ENCODE measurements at places on chromosomes 5 and 9.

DNA sequence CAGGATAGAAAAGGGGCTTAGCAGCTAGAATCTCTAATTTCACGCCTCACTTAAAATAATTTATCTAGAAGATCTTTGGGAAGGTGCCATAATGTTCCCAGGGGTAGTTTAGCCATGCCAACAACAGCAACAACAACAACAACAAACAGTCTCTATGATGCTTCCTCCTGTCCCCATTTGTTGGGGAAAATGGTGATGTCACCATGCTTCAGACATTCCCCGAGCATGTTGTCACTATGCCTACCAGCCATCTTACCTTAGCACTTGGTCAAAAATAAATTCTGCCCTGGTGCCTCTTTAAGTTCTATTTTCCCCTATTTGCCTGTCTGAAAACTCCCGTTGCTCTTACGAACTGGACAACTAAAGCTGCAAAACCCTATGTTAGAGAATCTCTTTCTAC is 76.6 kb downstream of the KCNN2 start:
- DNase-seq = no peak

- no peak for DNase-seq
Measured at GRCh38 chr5:137071526-137071925, 427.6 kb downstream of the SPOCK1 start.

- DNase-seq = no peak
Measured at GRCh38 chr5:17196697-17197096, 20.7 kb upstream of the BASP1 start.

DNA sequence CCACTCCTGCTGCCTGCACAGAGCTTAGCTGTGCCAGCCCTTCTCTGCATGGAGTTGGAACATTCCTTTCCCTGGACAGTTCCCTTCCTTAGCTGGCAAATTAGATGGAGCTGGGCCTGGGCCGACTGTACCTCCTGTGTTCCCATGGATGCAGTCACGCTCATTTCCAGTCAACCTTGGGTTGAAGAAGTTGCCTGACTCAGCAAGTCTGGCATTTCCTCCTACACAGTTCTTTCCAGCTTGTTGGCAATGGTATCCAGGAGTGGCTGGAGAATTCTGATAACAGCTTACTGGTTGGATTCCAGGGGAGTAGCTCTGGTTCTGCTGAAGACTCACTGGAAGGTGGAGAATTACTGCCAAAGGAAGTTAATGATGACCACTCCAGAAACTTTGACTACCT is 9.2 kb upstream of the TAF1L start:
- DNase-seq = no peak

DNA sequence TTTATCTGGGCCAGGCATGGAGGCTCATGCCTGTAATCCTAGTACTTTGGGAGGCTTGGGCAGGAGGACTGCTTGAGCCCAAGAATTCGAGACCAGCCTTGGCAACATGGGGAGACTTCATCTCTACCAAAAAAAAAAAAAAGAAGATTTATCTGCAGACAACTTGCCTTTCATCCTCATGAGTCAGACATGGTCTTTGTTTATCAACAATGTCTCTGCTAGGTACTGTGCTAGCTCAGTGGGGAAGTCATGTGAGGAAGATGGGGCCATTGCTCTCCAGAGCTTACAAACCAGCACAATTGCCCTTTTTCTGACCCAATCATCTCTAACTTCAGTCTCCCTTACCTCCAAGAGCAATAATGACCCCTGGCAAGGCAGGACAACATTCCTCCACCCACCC is 1.6 kb downstream of the URM1 start:
- DNase-seq = no peak

GRCh38 chr5:132751444-132751843 is 4.2 kb downstream of the CCNI2 start:
- peak; percentile 28 for DNase-seq

- DNase-seq = no peak
Measured at GRCh38 chr5:89968958-89969381, 440.6 kb downstream of the CETN3 start.

- DNase-seq = no peak
Measured at GRCh38 chr9:123127512-123128075, 94.1 kb downstream of the GPR21 start.

GRCh38 chr5:179264783-179265513 is 80.3 kb downstream of the ADAMTS2 start:
- DNase-seq = no peak

- no peak for DNase-seq
Measured at GRCh38 chr9:82552784-82553183, 510.2 kb downstream of the RASEF start.

DNA sequence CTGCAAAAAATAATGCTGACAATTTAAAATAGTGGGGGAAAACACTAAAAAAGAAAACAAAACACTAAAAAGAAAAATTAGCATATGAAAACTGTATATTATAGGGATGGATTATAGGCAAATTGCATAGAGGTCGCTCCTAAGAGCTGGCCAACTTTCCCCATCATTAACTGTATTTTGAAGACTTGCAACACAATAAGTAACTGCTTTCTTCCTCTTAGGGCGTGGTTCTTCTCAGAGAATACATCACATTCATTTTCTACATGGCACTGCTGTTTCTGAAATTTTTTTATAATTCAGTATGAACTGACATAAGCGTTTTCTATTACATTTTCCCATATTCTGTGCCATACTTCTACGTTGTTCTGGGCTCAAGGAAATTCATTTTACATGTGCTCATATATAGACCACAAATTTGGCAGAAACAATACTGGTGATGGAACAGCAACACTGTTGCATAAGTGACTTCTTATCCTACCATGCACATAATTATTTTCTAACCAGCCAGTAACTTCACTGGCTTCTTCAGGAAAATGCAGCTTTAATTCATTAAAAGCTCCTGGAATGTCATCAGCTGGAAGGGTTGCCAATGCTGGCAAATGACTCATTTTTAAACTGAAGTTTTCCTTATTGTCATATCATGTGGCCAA is 171.2 kb upstream of the DMAC1 start:
- DNase-seq = no peak

DNA sequence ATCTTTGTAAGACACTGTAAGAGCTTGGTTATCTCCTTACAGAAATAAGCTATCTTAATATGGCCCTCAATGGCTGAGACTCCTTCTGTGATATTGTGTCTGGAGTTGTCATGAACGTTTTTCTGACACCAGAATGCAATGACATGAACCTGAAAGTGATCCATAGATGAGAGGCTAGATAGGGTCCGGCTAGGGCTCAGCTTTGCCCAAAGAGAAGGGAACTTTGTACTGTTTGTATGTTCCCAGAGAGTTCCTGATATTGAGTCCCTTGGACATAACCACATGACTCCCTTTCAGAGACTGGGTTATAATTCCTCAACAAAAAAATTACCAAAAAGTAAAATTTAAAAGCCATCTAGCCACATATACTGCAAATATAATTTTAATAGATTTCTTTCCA is 575.8 kb upstream of the CLINT1 start:
- DNase-seq = no peak

- peak; percentile 87 for DNase-seq
Measured at GRCh38 chr5:140351609-140352334, 5.4 kb upstream of the HBEGF start.

DNA sequence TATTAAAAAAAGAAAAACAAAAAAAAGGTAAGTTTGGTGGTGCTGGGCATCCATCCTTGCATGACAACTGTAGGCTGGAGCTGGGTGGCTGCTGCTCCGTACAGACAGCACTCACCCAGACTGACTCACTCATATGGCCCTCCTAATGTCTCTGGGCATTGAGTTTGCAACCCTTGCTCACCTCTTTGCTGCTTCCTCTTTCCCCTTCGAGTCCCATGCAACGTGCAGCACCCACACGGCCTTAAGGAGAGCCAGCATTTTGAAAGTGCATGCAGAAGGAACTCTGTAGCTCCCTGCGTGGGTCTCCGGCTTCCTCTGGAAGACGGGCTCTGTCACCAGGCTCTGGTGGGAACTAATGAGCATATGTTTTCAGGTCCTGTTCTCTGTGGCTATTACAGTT is 60.5 kb upstream of the ENTREP1 start:
- DNase-seq = no peak

DNA sequence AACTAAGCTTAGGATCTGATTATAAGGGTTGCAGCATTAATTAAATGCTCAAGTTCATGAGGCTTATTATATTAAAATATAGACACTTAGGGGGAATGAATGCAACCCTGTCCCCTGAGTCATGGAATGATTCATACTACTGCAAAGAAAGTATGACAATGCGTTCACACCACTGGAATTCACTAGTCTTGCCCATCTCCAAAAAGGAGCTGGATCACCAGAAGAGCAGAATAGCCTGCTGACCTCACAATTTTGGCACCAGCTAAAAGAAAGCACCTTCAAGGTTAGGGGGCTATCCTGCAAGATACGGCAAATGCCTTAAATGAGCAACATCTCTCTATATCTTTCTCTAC is 32.0 kb upstream of the TMED7 start:
- no peak for DNase-seq

DNA sequence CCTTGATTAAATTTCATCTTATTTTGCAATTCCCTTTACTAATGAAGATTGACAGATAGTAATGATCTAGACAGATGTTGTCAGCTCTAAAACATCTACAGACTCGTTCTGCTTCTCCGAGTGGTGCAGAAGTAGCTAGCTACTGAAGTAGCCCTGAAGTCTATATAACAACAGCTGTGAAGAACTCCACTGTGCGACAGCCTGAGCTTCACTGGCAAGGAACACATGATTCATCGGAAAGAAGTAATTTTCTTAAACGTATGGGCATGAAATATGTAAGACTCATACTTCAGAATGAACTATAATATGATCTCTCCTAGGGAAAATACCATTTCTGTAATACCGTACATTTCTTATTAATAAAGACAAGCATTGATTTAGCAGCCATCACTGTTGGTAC is 96.2 kb downstream of the TRPM3 start:
- no peak for DNase-seq

DNA sequence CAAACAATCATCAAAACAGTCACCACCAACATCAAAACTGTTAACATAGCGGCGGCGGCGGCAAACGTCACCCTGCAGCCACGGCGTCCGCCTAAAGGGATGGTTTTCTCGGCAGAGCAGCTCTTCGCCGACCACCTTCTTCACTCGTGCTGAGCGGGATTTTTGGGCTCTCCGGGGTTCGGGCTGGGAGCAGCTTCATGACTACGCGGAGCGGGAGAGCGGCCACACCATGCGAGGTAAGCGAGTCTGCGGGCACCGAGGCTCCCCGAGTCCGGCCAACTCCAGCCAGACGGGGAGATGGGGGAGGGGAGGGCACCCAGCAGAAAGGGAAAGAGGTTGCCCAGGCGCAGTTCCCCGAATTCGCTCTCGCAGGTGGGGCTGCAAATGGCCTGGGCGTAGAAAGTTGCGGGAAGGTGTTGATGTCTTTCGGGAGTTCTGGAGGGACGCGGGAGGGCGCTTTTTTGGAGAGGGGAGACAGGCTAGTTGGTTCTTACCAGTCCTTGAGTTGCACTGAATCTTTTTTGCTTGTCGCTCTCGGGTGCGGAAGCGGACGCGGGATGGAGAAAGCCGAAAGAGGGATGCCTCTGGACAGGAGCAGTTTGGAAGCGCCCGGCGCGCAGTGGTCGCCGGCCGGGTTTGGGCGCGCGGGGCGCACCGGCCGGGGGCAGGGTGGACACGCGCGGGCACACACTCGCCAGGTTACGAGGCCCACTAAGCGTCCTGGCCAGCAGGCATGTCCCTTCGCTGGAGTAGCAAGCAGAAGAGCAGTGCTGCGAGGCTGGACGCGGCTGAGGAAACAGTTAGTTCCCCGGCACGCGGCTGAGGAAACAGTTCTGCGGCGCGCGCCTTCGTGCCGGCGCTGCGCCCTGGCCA is 849 bp downstream of the RORB start:
- no peak for DNase-seq

GRCh38 chr9:1129382-1129781 is 79.2 kb downstream of the DMRT2 start:
- no peak for DNase-seq

DNA sequence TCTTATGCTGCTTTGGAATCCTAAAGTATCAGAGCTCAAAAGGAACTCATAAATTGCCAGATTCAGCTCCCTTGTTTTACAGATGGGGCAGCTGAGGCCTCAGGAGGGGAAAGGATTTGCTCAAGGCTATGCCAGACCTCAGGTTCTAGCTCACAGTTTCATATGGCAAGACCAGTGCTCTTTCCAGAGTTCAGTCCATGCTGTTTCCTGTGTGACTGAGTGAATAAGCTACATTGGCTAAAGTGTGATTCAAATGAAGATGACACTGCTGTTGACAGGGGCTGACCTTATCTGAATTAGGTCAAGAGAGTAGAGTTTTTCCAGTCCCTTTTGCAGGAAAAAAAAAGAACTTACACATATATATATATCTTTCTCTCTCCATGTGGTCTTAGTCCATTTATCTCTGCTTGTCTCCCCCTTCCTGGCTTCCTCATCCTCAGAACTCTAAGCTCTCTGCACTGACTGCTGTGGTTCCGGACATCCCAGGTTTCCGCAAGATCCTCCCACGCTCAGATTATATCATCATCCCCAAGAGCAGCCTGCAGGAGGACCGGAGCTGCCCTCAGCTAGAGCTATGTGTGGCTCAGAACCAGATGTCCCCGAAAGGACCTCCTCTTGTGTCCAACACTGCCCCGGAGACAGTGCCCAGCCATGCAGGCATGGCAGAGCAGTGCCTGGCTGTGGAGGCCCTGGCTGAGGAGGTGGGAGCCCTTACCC is 9.3 kb downstream of the HMGXB3 start:
- no peak for DNase-seq

GRCh38 chr9:72485821-72486593 is 35.4 kb upstream of the TMC1 start:
- no peak for DNase-seq

- no peak for DNase-seq
Measured at GRCh38 chr9:91954841-91955471, 4.9 kb upstream of the ROR2 start.

- DNase-seq = peak; percentile 74
Measured at GRCh38 chr5:96344678-96345577, 88.1 kb downstream of the PCSK1 start.

- no peak for DNase-seq
Measured at GRCh38 chr5:958701-959571, 49.7 kb upstream of the NKD2 start.

DNA sequence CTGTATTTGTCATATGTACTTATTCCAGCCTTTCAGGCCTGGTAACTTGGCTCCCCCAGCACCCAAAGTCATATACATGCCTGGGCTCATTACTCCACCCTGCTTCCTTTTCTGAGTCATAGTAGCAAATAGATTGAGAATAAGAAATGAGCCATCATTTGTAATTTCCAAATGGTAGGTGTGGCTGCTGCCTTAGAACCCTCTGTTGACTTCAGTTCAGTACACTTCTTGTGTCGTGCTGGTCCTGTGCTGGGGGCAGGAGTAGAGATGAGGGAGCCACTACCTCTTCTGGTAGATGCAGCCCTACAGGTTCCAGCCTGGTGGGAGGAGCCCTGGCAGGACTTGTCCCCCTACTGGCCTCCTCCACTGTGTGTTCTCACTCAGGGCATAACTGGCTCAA is 11.1 kb downstream of the GM2A start:
- DNase-seq = no peak

- DNase-seq = no peak
Measured at GRCh38 chr5:169106911-169107706, 193.8 kb downstream of the SLIT3 start.

GRCh38 chr5:1366514-1366913 is 21.6 kb upstream of the CLPTM1L start:
- DNase-seq = no peak

- DNase-seq = no peak
Measured at GRCh38 chr9:131017067-131017466, 8.1 kb downstream of the LAMC3 start.
